Upper lobe of right lung (tissue), 1 donor: ENCODE measurements at places on chromosomes 12 and 14. TPM values are rescaled to one million over a fixed set of nuclear protein-coding genes. Genes with fewer than 3 reads are reported as not detected.

- DNase-seq = no peak
These were observed 135.7 kb downstream of the CNTN1 start for GRCh38 chr12:40827683-40828592.

DNA sequence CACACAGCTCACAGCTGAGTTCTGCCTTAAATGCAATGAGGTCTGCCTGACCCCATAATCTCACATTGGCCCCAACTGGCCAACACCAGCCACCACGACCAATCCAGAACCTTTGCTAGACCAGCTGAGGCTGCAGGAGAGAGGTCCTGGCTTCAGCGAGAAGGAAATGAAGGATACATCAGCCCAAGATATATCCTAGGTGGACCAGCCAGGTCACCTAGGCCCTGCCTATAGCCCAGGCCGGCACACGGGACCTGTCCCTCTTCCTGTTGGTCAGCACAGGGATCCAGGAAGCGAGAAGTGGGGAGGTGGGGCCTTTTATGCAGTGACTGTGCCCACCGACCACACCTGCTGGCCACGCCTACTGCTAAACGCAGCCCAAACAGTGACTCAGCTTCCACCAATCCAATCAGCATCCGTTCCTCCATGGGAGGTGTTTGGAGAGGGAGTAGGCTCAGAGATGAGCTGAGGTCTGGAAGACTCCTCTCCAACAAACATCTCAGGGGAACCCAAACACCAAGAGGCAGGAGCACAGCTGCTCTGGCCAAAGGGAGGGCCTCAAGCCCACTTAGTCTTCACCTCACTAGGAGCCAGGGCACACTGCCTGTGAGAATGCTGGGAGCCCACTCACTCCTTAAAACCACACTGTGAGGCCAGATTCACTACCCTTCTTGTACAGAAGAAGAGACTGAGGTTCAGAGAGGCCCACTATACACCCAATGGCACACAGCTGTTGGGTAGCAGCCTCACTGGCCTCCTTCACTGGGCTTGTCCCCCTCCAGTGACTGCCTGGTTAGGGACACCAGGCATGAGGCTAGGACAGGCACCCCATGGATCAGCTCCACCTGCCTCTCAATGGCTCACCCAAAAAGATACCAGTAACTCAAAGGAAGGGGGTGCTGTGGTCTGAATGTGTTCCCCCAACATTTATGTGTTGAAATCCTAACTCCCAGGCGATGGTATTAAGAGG is 51.3 kb upstream of the PPP2R5C start:
- DNase-seq = no peak

GRCh38 chr12:69173368-69173767 is 66.0 kb upstream of the CPSF6 start:
- DNase-seq = no peak

DNA sequence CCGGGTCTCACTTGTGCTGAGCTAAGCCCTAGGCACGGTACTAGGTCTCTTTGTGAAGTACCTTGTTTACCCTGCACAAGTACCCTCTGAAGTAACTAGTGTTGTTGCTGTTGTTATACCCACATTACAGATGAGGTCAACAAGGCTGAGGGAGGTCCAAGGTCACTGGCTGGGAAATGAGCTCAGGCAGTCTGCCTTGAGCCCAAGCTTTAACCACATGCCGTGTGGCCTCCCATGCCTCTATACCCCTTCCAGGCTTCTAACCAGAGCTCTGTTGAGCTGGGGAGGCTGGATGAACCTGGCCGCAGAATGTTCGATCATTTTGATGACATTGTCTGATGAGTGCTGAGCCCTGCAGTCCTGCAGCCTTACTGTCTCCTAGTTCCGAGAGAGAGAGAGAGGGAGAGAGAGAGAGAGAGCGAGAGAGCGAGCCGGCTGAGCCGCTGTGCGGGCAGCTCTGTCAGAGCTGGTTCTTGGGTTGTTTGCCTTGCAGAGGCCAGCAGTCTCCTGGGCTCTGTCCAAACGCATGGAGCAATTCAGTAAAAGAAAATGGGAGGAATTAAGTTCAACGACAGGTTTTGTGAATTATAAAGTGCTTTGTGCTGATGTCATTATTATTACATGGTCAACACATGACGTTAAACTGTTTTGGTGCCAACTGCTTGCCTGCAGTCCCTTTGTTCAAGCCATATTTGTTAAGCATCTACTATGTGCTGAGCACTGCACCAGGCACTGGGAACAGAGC is 13.1 kb downstream of the JDP2 start:
- DNase-seq = no peak

The SLC2A14 gene
- total RNA-seq = not detected

The KLRC2 gene
- 2.8 TPM for total RNA-seq

The DACT1 gene
- total RNA-seq = 5.2 TPM
